Esophagus squamous epithelium (tissue), 5 donors: ENCODE measurements at places on chromosomes 4 and X.
A peak's percentile ranks its signal among the peaks of the same experiment; 100 is the strongest.

- DNase-seq, result no peak
Measured at GRCh38 chr4:44912980-44913379, 186.6 kb upstream of the GNPDA2 start.

DNA sequence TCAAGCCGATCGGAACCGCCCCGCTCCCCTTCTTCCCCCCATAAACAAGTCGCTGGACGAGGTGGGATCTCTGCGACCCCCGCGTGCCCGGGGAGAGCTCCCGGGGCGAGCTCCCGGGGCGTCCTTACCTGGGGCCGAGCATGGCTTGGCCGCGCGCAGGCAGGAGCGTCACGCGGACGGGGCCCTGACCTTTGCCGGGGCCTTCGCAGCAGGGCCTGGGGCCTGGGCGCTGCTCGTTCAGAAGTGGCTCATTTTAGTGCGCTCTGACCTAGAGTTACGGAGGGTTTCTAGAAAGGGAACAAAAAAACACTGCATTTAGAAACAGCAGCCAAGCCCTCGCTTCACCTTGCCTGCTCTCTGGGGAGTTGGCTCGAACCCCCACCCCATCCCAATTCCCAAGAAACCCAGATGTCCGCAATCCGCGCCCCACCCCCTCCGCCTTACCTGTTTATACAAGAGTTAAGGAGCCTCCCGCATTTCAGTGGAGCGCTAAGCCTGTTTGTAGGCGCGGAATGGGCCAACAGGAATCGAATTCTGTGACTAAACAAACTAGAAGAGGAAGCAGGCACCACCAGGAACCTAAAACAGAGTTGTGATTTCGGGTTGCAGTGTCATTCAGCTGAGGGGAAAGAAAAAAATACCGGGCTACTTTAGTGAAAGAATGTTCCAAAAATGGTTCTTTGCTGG lies 814 bp upstream of the RBM47 start:
- no peak for DNase-seq

GRCh38 chrX:148915474-148915873 lies 415.1 kb downstream of the AFF2 start:
- no peak for DNase-seq

DNA sequence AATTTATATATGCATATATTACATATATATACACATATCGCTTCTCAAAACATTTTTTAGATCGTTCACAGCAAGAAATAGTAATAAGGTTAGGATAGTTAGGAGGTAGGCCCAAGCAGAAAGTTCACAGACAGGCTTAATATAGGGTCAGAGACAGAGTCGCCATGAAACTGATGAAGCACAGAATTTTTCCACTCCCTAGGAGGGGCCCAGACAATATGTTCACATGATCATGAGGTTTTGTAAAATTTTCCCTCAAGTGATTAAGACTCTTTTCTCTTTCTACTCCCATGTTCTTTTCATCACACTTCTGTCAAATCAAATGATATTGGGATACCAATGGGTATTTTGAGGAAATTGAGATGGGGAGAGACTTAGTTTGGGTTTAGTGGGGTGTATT lies 5.2 kb upstream of the ENAM start:
- DNase-seq, result no peak

GRCh38 chr4:41599192-41599786 lies 61.3 kb downstream of the LIMCH1 start:
- DNase-seq, result no peak

- no peak for DNase-seq
Measured at GRCh38 chrX:9466736-9467135, 1.9 kb downstream of the TBL1X start.

DNA sequence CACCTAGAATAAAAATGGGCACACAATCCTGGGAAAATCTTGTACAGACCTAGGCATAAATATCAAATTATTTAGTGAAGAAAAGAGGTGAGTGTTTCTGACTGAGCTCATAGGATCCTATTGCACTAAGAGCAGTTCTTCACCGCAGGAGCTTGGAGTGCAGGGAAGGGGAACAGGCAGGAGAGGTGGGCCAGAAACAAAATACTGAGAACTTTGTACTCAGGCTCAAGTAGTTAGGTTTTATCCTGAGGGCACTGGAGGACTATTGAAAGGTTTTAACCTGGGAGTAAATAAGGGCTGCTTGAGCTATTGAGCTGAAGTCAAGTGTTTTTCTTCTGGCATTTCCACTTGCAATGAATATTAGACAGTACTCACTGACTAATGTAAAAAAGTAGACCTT lies 12.2 kb downstream of the EPHA5 start:
- DNase-seq, result no peak

GRCh38 chr4:80452768-80453167 lies 117.2 kb downstream of the CFAP299 start:
- no peak for DNase-seq

GRCh38 chrX:86348669-86349068 lies 200.4 kb downstream of the DACH2 start:
- DNase-seq, result no peak

GRCh38 chr4:173282626-173283025 lies 51.5 kb downstream of the HMGB2 start:
- no peak for DNase-seq

- DNase-seq, result no peak
Measured at GRCh38 chr4:5036239-5036638, 15.0 kb upstream of the STK32B start.

DNA sequence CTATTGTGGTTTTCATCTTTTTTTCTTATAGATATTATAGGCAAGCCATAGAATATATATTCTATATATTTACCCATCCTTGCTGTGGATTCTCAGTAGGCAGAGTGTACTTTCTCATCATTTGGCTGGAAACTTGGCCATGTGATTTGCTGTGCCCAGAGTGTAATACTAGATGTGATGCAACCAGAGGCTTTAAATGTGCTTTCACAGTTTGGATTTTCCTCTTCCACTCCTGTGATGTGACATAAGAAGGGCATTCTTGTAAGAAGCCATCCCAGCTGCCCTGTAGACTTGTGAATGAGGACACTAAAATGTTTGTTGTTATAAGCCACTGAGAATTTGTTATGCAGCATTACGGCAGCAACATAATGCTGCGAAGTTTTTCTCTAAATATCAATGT lies 10.4 kb upstream of the HPGDS start:
- DNase-seq, result no peak

DNA sequence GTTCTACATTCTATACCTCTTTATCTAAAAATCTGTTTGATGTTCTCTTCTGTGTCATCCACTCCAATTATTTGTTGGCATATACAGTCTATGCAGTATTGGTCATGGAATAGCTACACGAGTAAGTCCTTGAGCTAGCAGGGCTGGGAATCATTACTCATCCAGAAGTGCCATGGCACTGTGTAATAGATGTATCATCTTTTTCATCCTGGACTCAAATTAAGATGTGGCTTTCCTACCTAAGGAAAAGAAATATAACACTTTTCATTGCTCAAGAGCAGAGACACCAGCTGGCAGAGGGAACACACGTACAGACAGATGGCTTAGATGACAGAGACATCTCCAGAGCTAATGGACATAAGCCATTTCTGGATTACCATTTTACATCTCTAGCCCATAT lies 159.8 kb downstream of the FAM13A start:
- DNase-seq, result no peak

GRCh38 chr4:151339467-151339866 lies 14.1 kb upstream of the SH3D19 start:
- DNase-seq, result no peak

- DNase-seq, result no peak
Measured at GRCh38 chr4:73917081-73917501, 47.9 kb downstream of the CXCL1 start.

DNA sequence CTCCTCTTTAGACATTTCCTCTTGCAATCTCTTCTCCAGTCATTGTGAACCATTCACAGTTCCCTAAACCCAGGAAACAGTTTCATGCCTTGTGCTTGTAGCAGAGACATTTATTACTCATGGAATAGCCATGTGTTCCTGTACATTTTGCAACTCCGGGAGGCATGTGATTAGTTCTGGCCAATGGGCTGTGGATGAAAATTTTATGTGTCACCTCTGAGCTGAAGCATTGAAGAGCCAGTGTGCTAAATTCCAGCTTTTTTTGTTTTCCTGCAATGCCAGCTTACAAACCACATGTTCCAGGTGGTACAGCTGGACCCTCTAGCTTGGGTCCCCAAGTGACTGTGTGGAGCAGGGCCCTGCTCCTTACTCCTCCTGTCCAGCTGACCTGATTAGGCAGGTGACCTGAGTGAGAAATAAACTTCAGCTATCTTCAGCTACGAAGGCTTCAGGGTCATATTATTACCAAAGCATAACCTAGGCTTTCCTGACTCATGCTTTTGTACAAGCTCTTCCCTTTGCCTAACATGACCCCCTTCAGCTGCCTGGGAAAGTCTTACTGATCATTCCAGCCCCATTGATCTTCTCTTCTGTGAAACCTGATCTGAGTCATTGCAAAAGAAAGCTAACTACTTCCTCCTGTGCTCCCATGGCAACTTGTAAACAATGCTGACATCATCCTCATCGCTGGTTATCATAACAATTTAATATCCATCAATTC lies 200.4 kb downstream of the PTTG2 start:
- no peak for DNase-seq

- DNase-seq, result peak; percentile 2
Measured at GRCh38 chr4:101169044-101170014, 178.0 kb downstream of the PPP3CA start.

DNA sequence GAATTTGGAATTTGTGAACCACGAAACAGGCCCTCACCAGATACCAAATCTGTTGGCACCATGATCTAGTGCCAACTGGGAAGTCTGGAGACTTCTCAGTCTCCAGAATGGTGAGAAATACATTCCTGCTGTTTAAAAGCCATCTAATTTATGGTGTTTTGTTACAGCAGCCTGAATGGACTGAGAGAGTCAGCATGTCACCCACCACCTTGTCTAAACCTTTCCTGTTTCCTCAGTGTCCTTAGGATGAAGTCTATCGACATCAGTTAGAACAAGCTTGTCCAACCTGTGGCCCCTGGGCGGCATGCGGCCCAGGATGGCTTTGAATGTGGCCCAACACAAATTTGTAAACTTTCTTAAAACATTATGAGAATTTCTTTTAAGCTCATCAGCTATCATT lies 42.1 kb downstream of the FREM3 start:
- no peak for DNase-seq

- no peak for DNase-seq
Measured at GRCh38 chrX:74232859-74233258, 71.1 kb upstream of the ZCCHC13 start.

- no peak for DNase-seq
Measured at GRCh38 chr4:80005863-80006262, 67.2 kb downstream of the ANTXR2 start.

DNA sequence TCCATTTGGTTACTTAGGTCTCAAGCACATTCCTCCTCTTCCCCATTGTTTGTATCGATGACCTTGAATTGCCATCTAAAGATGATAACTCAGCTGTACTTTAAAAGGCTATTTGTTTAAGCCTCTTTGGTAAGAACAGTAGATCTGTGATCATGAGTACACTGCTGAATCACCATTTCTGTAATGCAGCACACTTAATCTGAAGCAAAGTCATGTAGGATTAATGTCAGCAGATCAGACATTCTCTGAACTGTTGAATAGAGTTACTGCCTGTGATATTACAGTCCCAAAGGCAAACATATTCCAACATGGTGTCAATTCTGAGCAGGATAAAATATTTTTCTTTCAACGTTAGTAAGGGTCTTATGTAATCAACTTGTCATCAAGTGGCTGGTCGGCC lies 631.6 kb downstream of the TECRL start:
- DNase-seq, result no peak

DNA sequence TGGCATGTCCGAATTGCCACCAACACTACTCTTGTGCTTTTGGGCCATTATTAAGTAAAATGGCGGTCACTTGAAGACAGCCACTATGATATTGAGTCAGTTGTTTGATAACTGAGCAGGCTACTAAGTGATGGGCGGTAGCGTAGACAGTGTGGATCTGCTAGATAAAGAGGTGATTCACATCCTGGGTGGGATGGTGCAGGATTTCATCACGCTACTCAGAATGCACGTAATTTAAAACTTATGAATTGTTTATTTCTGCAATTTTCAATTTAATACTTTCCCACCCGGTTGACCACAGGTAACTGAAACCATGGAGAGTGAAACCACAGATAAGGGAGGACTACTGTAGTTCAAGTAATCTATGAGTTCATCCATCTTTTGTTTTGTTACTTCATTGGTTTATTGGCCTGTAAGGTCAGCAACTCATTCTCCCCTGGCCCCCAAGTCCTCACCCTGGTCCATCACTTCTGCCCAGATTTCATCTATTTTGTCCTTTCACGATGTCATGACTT lies 2.9 kb downstream of the ARAF start:
- no peak for DNase-seq

- no peak for DNase-seq
Measured at GRCh38 chr4:94802091-94802490, 44.3 kb downstream of the BMPR1B start.

DNA sequence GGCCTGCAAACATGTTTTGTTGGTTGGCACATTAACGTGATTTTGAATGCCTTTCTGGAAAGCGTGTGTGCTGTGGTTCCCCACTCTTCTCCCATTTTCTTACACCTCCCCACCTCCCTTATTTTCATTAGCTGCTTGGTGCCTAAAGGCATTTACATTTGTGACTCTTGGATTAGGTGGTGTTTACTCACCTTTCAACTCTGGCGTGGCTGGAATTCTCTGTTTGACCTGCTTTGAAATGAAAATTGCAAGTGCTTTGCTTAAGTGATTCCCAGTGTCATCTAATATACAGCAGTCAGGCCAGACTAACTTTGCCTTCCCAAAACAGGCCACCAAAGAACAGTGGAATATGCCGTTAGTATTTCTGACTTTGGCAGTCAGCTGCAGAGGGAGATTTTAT lies 80.5 kb downstream of the NHSL2 start:
- no peak for DNase-seq

DNA sequence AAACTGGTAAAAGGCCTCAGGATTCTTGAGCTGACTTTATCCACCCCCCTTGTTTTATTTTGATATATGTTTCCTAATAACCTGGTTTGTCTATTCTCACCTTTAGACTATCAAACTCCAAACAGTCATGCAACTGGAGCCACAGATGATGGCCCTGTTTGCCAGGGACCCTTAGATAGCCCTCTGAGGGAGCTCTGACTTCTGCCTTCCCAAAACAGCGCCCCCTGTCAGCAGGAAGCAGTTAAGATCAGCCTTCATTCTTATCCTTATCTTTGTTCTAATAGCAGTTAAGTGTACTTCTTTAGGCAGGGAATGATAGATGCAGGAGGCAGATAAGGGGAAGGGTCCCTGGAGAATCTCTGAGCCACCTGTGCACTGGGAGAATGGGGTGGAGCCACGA lies 27.5 kb upstream of the CXCL13 start:
- no peak for DNase-seq

DNA sequence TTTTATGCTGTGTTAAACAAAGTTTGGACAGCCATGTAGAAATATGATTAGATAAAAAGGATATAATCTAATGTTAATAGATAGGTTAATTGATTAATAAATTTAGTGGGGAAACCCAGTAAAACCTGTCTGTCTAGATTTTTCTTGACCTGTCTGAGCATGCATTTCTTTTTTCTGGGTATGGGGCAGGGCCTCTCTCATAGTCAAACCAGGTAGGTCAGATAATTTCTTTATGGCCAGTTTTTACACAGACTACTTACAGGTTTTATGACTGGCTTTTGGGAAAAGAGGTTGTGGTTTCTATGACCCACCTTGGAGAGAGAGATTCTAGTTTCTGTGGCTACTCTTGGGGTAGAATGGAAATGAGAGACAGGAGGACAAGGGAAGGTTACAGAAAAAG lies 135.6 kb upstream of the EPHA5 start:
- DNase-seq, result no peak
